ENCODE measurements at places on chromosomes 13 and 19. TPM values are rescaled to one million over a fixed set of nuclear protein-coding genes. Genes with fewer than 3 reads are reported as not detected.

Gene OR4F17
- polyA plus RNA-seq = not detected

Gene GARIN5A
- polyA plus RNA-seq = 5.7 TPM

GRCh38 chr19:47447470-47448359, 24.0 kb downstream of the SLC8A2 start:
- DNase-seq = no peak

DNA sequence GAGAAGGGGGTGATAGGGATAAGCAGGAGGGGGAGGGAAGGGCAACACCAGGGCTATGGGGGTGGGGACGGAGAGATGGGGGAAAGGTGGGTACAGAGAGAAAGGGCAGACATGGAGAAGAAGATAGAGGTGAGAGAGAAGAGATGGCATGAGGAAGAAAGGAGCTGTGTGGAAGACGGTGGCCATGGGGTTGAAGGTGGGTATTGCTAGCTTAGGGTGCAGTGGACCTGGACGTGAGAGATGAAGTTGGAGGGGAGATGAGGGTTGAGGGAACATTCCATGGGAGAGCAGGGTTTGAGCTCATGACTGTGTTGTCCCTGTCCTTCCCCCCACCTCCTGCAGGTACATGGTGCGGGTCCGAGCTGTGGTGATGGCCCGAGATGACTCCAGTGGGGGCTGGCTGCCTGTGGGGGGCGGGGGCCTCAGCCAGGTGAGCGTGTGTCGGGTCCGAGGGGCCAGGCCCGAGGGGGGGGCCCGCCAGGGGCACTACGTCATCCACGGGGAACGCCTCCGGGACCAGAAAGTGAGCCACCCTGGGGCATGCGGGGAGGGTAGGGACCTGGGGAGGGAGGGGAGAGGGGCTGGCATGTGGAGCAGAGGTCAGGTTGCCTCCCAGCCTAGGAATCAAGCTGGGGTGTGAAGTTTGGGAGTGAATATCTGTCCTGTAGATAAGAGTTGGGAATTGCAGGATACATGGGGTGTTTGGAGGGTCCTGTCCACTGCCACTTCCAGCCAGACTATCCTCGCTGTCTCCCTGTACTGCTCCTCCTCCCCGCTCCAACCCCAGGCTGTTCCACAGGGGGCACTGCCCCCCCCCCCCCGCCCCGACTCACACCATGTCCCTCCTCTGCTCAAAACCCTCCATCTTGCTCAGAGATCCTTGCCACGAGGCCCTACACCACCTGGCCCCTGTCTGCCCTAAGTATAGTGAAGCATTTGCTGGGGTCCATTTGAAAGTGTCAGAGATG, 1.7 kb downstream of the SPRED3 start:
- no peak for DNase-seq
